Type B pancreatic cell (in vitro differentiated cells): ENCODE measurements at places on chromosomes 5 and 9. TPM values are rescaled to one million over a fixed set of nuclear protein-coding genes. Genes with fewer than 3 reads are reported as not detected.

The RNF130 gene
- total RNA-seq = 28.1 and 52.1 TPM in 2 replicates

The TGFBI gene
- total RNA-seq = 71.4 and 302 TPM in 2 replicates

The DND1 gene
- 1.6 and 2.6 TPM in 2 replicates for total RNA-seq

The CDKN2B-AS1 gene
- total RNA-seq = 0.58 and 1.5 TPM in 2 replicates

The CBY3 gene
- not detected in 2 replicates for total RNA-seq

The GADD45G gene
- total RNA-seq = 10.9 and 12.2 TPM in 2 replicates

The OLFML2A gene
- total RNA-seq = 6.3 and 10.8 TPM in 2 replicates

The RNF224 gene
- 0.36 and 0.48 TPM in 2 replicates for total RNA-seq

The PLPP7 gene
- total RNA-seq = 0.50 and 3.1 TPM in 2 replicates

The FOXD4 gene
- 0.17 and 0.75 TPM in 2 replicates for total RNA-seq

The GRIN3A gene
- 2.6 and 5.3 TPM in 2 replicates for total RNA-seq

The REEP2 gene
- total RNA-seq = 7.8 and 31.0 TPM in 2 replicates
